ENCODE measurements at places on chromosomes 1 and 21. TPM values are rescaled to one million over a fixed set of nuclear protein-coding genes. Genes with fewer than 3 reads are reported as not detected.

- DNase-seq: no peak
Observed at GRCh38 chr1:18959591-18959990, 3.1 kb upstream of the IFFO2 start.

DNA sequence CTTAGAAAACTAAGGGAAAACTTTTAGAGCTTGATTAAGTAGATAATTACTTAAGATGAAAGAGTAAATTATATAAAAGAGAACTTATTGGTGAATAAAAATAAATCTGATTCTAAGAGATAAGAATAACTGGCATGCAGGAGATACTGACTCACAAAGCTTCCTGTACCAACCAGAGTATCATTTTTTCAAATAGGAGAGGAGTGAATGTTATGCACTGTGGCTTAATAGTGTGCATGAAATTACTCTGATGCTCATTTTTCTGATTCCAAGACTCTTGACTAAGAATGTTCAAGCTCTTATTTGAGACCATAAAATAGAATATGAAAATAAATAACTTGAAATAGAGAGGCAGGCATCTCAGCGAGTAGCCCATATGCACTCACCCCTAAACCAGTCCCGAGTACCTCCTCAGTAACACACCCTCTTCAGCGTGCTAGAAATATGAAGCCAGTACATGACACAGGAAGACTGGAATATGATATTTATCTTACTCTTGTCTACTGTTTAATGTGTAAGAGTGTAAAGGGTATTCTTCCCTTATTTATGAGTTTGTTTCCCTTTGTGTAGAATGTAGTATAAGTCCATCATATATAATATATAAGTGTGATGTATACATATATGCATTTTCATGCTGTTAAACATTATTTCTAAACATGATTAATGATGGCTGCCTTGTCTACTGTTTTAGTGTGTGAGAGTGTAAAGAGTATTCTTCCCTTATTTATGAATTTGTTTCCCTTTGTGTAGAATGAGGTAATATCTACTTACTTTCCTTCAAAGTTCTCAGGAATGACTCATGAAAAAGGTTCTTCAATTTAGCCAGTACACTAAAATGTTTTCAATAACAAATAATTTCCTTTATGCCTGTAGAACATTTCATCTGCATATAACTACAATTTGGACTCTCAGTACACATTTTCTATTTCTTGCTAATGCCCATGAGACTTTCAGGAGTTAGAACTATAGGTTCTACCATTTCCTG is 99.2 kb upstream of the PALMD start:
- DNase-seq: no peak

DNA sequence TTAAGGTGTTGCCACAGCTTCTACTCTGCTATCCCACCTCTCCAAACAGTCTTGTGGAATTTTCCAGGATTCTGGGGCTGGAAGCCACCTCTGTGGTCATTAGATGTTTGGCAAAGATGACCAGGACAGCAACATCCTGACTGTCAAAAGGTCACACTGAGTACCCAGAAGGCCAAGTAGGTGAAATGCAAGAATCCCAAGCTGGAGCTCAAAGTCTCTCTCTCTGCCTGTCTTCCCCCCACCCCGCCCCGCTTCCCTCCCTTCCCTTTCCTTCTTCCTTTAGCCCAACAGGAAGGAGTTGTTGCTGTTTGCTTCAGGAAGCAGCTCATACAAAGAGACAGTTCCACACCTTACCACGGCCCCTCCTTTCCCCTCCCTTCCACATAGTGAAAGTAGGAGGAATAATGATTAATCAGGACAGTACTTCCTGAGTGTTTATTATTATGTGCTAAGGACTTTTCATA is 75.6 kb upstream of the SLC2A1 start:
- DNase-seq: no peak

DNA sequence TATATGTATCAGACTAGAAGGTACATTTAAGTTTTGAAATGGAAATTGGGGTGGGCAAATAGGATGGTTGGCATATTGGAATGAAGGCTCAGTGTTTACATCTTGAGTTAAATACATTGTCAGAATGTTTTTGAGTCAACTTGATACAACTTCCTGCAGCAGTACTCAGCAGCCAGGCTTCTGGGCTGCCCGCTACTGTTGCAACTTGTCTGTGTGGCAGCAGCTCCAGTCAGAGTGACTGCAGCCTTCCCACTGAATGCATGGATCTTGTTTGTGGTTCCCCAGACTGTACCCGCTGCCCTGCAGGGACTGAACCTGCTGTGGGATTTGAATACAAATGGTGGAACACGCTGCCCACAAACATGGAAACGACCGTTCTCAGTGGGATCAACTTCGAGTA is 24.9 kb upstream of the SARS1 start:
- DNase-seq: no peak

DNA sequence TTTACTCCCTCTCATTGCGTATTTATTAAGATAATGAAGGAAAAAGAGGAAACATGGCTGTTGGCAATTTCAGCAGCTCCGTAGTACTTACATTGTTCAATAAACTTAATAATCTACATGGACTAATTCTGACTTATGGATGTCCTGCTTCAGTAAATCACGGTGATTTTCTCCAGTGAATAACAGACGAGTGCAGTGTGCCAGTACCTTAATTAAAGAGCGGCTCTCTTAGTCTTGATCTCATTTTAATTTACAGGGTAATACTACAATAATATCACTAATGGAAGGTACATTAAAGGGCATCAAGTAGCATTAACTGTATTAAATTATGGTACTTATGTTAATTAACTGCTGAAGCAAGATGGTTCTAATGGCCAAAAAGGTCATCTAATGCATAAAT is 187.2 kb downstream of the NTNG1 start:
- DNase-seq: no peak

DNA sequence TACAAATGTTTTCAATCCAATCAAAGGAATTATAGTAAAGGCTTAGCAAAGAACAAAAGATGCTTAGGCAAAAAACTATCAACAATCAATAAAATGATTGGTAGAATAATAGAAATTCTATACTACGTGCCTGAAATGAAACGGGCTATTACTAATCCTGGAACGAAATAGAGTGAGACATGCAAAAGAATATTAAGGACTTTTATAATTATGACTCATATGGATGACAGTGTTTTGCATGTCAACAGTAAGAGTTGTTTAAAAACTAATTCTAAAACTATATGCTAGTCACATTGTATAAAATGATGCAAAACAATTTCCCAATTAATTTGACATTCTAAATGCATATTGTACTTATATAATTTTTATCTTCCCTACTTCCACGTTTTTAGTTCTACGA is 35.6 kb downstream of the LRRIQ3 start:
- no peak for DNase-seq

DNA sequence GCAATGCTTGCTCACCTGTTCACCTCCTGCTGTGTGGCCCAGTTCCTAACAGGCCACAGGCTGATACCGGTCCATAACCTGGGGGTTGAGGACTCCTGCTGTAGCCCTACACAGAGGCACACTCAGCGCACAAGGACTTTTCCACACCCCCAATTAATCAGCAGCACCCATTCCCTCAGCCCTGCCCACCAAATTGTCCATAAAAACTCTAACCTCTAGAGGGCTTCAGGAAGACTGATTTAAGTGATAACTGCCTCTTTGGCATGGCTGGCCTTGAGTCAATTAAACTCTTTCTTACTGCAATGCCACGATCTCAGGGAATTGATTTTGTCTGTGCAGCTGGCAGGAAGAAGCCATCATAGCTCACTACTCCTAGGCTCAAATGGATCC is 71.3 kb upstream of the MUTYH start:
- no peak for DNase-seq

DNA sequence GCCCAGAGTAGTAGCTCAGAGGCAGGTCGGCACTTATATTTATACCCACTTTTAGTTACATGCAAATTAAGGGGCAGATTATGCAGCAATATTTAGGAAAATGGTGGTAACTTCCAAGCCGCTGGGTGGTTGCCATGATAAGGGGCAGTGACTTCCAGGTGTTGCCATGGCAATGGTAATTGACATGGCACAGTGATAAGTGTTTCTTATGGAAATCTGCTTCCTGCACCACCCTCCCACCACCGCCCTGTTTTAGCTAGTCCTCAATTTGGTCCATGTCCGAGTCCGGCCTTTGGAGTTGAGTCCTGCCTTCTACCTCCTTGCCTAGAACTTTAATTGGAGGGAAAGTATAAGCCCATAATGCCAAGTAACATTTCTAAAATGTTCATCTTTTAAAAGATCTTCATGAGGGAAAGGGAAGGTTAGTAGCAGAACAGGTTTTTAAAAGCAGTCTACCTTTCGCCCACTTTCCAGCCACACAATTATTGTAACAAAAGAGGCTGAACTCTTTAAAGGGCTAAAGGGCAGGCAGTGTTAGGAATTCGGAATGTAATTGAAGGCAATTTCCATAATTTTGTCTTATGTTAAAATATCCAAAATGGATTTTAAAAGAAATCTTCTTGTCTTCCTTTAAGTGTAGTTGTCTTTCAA is 21.7 kb downstream of the ZBTB8B start:
- no peak for DNase-seq

- no peak for DNase-seq
Observed at GRCh38 chr1:71719330-71719729, 563.0 kb downstream of the NEGR1 start.

DNA sequence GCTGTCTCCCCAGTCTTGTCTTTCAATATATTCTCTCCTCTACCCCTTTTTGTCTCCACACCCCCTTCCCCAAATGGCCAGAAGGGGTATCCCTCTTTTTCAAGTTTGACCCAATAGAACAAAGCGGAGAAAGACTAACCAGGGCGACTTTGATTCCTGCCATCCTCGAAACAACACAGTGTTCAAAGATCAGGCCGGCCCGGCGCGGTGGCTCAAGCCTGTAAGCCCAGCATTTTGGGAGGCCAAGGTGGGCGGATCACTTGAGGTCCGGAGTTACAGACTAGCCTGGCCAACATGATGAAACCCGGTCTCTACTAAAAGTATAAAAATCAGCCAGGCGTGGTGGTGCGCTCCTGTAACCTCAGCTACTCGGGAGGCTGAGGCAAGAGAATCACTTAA is 77.0 kb upstream of the IFNAR2 start:
- DNase-seq: no peak

DNA sequence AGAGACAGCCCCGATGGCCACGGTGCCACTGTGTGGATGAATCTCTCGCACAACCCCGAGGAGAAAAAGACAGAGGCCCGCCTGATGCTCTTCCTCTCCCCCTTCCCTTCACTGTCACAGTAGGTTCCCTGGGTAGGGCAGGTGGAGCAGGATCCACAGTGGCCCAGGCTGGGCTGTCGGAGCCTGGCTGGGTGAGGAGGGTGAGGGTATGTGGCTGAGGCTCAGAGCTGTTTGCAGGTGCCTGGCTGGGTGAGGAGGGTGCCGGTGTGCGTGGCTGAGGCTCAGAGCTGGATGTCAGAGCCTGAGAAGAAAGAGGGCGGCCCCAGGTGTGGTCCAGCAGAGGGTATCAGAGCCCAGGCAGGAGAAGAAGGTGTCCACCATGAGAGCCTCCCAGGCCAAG is 2.7 kb downstream of the CFAP74 start:
- no peak for DNase-seq

TMEM61 gene
- not detected for total RNA-seq

BRDT gene
- not detected for total RNA-seq

CACNA1S gene
- total RNA-seq: not detected

REN gene
- total RNA-seq: not detected

NLRP3 gene
- 5.2 TPM for total RNA-seq

ZBTB40 gene
- total RNA-seq: 27.5 TPM

HTR6 gene
- 2.7 TPM for total RNA-seq

CHI3L1 gene
- total RNA-seq: 43.7 TPM

All from dorsolateral prefrontal cortex (tissue), 122 donors.